ENCODE measurements at places on chromosomes 7 and 10. TPM values are rescaled to one million over a fixed set of nuclear protein-coding genes. Genes with fewer than 3 reads are reported as not detected.

MCM10 gene
- polyA plus RNA-seq, result 11.5 TPM

DNA sequence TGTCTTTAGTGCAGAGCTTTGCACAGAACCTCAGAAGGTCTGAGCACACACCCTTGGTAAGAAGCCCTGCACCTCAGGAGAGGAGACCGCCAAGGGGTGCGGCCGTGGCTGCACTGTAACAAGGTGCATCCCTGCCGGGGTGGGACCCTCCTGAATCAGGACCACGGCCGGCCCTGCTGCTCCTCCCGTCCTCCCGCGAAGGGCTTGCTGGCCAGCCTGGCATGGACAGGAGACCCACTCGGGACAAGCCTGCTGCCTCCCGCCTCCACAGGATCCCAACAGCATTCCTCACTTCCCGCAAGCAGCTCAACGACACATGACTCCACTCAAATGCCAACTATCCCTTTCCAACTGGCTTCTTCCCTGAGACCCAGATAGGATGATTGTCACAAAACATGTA, 12.8 kb downstream of the WDR86 start:
- no peak for DNase-seq

- DNase-seq, result no peak
Observed at GRCh38 chr7:90708841-90709317, 112.8 kb downstream of the CDK14 start.

C10orf143 gene
- polyA plus RNA-seq, result 10.5 TPM

DNA sequence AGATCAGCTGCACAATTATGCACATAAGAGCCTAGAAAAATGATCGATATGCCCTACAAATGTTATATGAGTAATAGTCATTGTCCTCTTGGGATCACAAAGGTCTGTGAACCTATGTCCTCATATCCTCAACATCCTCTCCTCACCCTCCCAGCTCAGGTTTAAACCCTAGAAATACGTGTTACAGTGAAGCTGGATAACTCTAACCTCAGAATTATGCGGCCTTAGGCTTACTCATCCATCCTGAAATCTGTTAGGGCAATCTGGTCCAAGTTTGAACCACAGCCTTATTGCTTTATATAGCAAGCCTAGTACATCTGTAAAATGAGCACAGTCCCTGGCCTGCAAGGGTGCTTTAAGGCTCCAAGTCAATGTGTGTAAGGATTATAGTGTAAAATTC, 84.2 kb upstream of the FRMD4A start:
- DNase-seq, result no peak

DNA sequence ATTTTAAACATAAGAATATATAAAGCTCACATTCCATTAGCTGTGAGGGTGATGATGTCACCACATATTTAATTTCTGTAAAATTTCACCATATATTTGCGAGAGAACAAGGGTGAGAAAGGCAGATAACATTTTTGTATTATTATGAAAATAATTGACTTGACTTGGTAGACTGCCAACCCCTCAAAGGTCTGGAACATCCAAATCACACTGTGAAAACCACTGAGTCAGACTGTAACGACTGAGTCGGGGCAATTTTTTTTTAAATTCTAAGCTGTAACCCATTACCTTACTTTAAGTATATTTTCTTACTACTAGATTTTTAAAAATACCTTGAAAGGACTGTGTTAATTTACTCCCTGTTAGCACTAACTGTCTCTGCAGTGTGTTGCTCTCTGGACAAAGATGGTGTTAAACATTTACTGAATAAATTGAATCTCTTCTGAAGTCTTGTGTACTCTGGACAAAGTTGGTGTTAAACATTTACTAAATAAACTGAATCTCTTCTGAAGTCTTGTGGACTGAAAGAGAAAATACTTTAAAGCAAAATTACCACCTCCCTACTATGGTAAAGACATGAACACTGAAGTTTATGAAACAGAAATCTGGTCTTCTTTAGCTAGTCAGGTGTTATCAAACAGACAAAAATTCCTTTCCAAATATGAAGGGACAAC, 14.1 kb downstream of the PDZD8 start:
- no peak for DNase-seq

DNA sequence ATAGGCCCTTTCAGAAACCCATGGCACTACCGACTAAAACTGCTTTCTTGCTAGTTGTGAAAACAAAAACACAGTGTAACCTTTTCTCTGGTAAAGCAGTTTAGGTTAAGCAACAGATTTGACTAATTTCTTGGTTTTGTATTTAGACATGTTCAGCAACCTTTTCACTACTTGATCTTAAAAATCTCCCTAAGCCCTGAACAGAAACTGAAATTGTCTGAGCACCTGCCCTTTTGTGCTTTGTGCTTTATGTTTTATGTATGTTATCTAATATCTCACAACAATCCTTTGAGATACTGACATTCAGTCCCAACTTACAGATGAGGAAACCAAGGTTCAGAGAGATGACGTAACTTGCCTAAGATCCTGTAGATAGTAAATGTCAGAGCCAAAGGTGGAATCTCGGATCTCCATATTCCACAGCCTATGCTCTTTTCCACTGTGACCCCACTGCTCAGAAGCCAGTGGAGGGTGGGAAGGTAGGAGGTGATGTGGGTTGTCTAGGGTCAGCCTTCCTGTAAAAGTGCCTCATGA, 146.6 kb downstream of the LCOR start:
- no peak for DNase-seq

GRCh38 chr10:66591865-66592264, 334.0 kb upstream of the LRRTM3 start:
- no peak for DNase-seq

- DNase-seq, result no peak
Observed at GRCh38 chr7:75054744-75055143, 18.9 kb downstream of the RCC1L start.

DNA sequence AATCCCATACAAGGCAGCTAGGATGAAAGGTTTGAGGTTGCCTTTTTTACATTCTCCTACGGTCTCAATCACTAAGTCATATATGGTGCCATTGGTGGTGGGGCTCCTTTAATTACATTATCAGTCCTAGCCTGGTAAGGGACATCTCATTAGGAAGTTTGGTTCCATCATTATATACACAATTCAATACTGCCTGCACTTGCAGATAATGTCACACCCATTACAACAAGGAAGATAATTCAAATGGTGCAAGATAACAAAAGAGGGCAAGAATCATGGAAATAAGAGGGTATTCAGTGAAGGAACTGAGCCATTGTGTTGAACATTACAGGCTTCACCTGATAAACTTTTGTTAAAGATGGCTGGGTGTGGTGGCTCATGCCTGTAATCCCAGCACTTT, 1.7 kb upstream of the TMEM248 start:
- no peak for DNase-seq

- DNase-seq, result no peak
Observed at GRCh38 chr7:1845536-1846311, 175.6 kb downstream of the ELFN1 start.

OR9A2 gene
- not detected for polyA plus RNA-seq

GRCh38 chr7:96728139-96728538, 18.5 kb upstream of the SEM1 start:
- no peak for DNase-seq

FBXW4 gene
- polyA plus RNA-seq, result 52.7 TPM

- DNase-seq, result no peak
Observed at GRCh38 chr10:71727738-71728737, 8.5 kb upstream of the C10orf105 start.

All from renal cortex interstitium (tissue), 15 donors.